Mesothelial cell of epicardium (in vitro differentiated cells): ENCODE measurements at places on chromosomes 16 and 17.
A peak's percentile ranks its signal among the peaks of the same experiment; 100 is the strongest.

DNA sequence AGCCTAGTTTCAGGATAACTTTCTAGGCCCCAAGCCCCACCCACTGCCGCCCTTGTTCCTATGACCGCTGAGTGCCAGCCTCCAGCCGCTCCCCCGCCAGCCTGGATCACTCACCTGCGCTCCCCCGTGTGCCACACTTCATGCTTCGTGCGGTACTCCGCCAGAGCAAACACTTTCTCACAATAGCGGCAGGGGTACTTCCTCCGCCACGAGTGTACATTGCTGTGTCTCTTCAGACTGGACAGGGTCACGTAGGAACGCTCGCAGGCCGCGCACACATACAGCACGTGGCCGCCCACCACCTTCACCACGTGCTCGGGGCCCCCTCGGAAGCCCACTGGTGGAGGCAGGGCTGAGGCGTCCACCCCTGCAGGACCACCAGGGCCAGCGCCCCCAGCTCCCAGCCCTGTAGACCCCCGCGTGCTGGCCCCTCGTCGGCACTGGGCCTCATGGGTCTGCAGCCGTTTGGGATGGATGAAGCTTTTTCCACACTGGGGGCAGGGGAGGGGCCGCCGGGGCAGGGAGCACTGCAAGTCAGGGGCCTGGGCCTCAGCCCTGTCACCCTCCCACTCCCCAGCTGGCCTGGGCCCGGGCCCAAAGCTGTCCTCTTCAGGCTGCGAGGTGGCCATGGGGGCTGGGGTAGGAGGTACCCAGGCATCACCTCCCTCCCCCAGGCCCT lies 13.7 kb downstream of the ZBTB4 start:
- DNase-seq = no peak
- H3K27ac ChIP-seq = no peak overlapping the region
- H3K27me3 ChIP-seq = no peaks in the 10 kb centered on the region
- H3K4me1 ChIP-seq = peaks cover 9% of the 10 kb centered on the region
- H3K36me3 ChIP-seq = peaks cover 17% of the 10 kb centered on the region

DNA sequence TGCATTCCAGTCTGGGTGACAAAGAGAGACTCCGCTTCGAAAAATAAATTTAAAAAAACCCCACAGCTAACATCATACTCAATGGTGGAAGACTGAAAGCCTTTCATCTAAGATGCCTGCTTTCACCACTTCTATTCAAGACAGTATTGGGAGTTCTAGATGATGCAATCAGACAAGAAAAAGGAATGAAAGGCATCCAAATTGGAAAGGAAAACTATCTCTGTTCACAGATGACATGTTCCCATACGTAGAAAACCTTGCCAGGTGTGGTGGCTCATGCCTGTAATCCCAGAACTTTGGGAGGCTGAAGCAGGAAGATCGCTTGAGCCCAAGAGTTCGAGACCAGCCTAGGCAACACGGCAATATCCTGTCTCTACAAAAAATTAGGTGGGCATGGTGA lies 31.1 kb downstream of the RANBP10 start:
- no peaks in the 10 kb centered on the region for H3K27me3 ChIP-seq
- peaks cover 4% of the 10 kb centered on the region for H3K4me1 ChIP-seq
- H3K27ac ChIP-seq = no peak overlapping the region
- peaks cover 16% of the 10 kb centered on the region for H3K36me3 ChIP-seq
- no peak for DNase-seq
- H3K4me3 ChIP-seq = no peak overlapping the region

DNA sequence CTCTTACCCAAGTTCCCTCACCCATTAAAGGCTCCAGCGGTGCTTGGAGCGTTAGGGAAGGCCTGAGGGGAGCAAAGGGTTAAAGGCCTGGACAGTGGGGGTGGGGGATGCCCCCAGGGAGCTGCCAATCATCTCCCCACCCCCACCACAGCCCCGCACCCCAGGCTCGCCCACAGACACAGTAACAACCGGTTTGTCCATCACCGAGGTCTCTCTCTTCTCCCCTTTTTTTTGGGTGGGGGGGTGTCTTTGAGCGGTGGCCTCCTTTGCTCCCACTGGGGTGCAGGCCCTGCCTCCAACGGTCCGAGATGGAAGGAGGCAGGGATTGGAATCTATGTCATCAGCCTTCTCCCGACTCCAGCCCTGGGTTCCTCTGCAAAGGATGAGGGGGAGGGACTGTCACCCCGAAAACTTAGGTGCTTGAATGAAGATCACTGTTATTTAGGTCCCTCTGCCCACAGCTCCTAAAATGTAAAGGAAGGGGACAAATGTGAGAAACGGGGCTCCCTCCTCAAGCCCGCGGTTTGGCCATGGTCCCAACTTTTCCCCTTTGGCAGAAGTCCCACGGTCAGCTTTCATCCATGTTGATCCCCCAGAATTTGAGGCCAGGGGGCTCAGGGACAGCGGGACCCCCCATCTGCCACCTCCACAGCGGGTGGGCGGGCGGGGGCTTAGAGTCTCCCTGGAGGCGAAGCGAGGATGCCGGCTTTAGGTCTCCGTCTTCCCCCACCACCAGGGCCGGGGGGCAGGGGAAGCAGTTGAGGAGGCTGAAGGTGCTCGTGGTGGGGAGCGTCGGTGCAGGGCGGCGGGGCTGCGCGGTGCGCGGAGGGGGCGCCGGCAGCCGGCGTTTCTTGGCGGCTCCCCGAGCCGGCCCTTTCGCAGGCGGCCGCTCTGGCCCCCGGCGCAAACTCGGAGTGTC lies 1.7 kb downstream of the EPOP start:
- peaks cover 75% of the 10 kb centered on the region for H3K27me3 ChIP-seq
- no peak overlapping the region for H3K27ac ChIP-seq
- no peak for DNase-seq
- no peaks in the 10 kb centered on the region for H3K36me3 ChIP-seq
- peak overlapping the region; percentile 51 for H3K4me3 ChIP-seq

DNA sequence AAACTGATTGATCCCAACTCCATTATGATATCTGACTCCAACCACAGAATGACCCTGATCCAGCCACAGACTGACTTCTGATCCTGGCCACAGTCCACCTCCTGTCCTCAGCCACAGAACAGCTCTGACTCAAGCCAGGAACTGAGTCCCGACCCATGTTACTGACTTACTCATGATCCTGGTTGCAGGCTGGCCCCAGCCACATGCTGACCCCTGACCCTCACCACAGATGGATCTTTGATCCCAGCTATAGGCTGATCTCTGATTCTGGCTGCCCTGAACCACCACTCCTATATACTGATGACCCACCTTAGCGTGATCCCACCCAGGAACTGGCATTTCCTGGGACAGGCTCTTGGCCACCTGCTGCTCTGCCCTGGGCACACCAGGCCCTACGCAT lies 32.2 kb upstream of the IL21R start:
- no peak for DNase-seq
- no peak overlapping the region for H3K27ac ChIP-seq
- no peaks in the 10 kb centered on the region for H3K36me3 ChIP-seq
- H3K4me1 ChIP-seq = no peaks in the 10 kb centered on the region

GRCh38 chr17:61335845-61336655 lies 63.6 kb upstream of the TBX2 start:
- H3K36me3 ChIP-seq = no peaks in the 10 kb centered on the region
- DNase-seq = no peak
- peak overlapping the region; percentile 86 for H3K27ac ChIP-seq
- no peaks in the 10 kb centered on the region for H3K27me3 ChIP-seq

DNA sequence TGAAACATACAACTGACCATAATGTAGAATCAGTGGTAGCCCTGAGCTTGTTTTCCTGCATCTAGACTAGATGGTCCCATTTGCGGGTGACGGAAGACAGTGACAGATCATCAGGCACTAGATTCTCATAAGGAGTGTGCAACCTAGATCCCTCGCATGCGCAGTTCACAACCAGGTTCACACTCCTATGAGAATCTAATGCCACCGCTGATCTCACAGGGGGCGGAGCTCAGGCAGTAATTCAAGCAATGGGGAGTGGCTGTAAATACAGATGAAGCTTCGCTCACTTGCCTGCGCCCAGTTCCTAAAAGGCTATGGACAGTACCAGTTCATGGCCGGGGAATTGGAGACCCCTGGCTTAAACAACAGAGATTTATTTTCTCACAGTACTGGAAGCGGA lies 656.3 kb downstream of the HS3ST4 start:
- no peaks in the 10 kb centered on the region for H3K36me3 ChIP-seq
- peaks cover 9% of the 10 kb centered on the region for H3K4me1 ChIP-seq
- H3K27me3 ChIP-seq = peaks cover 6% of the 10 kb centered on the region
- H3K27ac ChIP-seq = no peak overlapping the region
- H3K4me3 ChIP-seq = no peak overlapping the region

GRCh38 chr17:62996221-62996620 lies 30.2 kb downstream of the TANC2 start:
- no peak overlapping the region for H3K4me3 ChIP-seq
- no peaks in the 10 kb centered on the region for H3K27me3 ChIP-seq
- peaks cover 3% of the 10 kb centered on the region for H3K36me3 ChIP-seq
- peaks cover 6% of the 10 kb centered on the region for H3K4me1 ChIP-seq
- no peak for DNase-seq

DNA sequence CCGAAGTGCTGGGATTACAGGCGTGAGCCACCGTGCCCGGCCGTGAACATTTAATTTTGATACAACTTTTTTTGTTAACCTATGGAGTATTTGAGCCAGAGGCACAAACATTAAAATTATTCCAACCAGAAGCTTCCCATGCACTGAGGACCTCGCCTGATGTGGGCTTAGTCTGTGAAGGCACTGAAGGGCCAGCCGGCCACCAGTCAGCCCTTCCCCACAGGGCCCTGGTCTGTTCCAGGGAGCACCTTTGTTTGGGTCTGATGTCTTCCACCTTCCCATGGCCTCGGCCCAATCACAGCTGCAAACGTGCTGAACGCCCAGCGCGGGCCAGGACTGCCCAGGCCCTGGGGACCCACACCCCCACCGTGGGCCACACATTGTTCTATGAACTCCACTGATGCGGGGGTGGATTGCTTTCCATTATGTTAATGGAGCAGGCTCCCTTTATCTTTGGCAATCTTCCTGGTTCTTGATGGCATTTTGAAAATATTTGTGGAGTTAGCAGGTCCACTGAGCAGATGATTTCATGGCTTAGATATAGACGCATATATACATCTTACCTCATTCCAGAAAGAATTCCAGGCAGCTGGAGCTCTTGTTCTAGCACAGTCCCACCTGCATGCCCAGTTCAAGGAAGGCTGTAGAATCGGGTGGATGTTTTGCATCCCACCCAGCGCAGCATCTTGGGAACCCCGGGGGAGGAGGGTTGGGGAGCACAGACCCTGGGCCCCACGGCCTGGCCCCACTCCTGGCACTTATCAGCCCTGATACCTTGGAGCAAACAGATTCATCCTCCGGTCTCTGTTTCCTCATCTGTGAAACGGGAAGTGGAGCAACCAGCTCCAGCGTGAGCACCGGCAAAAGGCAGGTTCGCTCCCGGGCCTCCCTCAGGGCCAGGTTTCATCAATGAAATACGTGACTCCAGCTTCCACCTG lies 14.5 kb downstream of the SPIRE2 start:
- DNase-seq = no peak
- H3K4me1 ChIP-seq = peaks cover 10% of the 10 kb centered on the region
- peak overlapping the region; percentile 7 for H3K27ac ChIP-seq
- no peaks in the 10 kb centered on the region for H3K27me3 ChIP-seq
- no peaks in the 10 kb centered on the region for H3K36me3 ChIP-seq
- H3K4me3 ChIP-seq = no peak overlapping the region

DNA sequence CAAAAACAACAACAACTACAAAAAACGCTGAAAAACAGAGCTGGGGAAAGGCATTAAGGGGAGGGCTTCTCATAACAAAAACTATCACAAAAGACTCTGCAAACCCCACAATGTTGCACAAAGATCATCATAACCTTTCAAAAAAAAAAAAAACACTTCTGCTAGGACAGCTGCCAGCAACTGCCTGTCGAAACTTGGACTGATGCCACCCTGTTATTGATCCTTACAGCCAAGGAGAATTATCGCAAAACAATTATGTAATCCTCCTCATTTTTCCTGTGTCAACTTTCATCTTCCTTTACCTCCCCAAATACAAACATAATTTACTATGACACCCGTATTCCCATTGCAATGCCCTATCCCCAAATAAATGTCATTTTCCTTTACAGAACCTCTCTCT lies 9.3 kb downstream of the CCDC40 start:
- no peaks in the 10 kb centered on the region for H3K27me3 ChIP-seq
- no peak overlapping the region for H3K27ac ChIP-seq
- H3K36me3 ChIP-seq = peaks cover 33% of the 10 kb centered on the region
- H3K4me3 ChIP-seq = no peak overlapping the region
- DNase-seq = no peak
